ENCODE measurements at places on chromosomes 1 and 21. TPM values are rescaled to one million over a fixed set of nuclear protein-coding genes. Genes with fewer than 3 reads are reported as not detected.

DNA sequence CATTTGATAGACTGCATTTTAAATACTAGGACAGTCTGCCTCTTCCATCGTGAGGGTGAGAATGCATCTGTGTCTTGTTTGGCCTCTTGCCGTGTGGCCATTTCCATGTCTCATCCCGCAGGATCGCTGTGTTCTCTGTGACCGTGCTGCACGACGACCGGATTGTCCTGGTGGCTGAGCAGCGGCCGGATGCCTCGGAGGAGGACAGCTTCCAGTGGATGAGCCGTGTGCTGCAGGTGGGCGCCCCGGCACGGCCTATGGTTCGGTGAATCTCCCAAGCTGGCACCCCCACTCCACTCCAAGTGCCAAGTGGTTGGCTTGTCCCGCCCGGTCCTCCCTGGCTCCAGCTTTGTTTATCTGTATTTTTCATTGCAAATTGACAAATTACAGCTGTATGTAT, 55.2 kb downstream of the S100B start:
- DNase-seq = no peak

GRCh38 chr1:214187121-214187900, 93.6 kb upstream of the SMYD2 start:
- no peak for DNase-seq

CFHR5 gene
- polyA plus RNA-seq = not detected

- DNase-seq = no peak
These were observed 53.6 kb downstream of the PEX14 start for GRCh38 chr1:10528066-10529014.

SMAP2 gene
- 25.2 TPM for polyA plus RNA-seq

GRCh38 chr1:154361357-154361756, 36.0 kb downstream of the ATP8B2 start:
- DNase-seq = no peak

DNA sequence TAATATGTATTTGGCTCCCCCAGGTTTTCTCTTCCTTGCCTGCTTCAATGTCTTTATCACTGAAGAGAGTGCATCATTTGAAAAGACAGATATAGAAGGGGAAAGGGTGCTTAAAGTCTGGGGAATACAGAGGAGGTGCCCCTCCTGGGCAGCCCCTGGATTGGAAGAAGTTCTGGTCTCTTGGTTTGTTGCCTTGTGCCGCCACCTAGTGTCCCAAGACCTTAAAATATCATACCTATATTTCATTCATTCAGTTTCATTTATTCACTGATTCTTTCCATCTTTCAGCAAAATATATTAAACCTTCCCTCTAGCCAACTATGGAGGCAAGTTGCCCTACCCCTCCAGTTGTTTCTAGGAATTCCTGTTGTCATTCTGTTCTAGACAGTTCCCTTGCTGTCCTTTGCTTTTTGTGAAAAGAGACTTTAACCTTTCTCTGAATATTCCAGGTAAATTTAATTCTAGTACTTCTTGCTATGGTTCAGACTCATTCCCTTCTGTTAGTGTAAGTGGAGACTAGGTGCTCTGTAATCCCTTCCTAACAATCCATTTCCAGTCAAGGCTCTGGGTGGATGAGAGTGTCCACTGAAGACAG, 56.1 kb downstream of the MEF2D start:
- no peak for DNase-seq

DNA sequence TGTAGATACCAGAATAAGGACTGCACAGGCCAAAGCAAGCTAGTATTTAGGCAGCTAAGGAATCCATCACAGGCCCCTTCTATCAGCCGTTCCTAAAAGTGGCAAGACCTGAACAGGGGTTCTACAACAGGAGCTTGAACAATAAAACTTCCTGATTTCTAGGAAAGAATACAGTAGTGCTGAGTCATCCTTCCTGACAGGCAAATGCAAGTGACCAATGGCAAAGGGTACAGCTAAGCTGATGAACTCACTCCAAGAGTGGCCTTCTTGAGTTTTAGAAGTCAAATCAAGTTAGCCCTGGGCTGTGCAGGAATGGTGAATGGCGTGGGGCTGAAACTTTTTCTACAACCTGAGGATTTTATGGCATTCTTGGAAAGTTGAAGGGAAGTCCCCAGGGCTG, 112.9 kb downstream of the GREM2 start:
- no peak for DNase-seq

COL9A2 gene
- polyA plus RNA-seq = 19.2 TPM

DNA sequence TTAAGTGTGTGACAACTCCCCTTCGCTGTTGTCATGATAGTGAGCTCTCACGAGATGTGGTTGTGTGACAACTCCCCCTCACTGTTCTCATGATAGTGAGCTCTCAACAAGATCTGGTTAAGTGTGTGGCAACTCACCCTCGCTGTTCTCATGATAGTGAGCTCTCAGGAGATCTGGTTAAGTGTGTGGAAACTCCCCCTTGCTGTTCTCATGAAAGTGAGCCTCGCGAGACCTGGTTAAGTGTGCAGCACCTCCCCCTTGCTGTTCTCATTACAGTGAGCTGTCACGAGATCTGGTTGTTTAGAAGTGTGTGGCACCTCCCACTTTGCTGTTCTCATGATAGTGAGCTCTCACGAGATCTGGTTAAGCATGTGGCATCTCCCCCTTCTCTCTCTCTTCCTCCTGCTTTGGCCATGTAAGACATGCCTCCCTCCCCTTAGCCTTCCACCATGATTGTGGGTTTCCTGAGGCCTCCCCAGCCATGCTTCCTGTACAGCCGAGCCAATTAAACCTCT, 25.1 kb upstream of the LSS start:
- no peak for DNase-seq

GRCh38 chr1:226128487-226129075, 58.0 kb downstream of the ACBD3 start:
- DNase-seq = no peak

DNA sequence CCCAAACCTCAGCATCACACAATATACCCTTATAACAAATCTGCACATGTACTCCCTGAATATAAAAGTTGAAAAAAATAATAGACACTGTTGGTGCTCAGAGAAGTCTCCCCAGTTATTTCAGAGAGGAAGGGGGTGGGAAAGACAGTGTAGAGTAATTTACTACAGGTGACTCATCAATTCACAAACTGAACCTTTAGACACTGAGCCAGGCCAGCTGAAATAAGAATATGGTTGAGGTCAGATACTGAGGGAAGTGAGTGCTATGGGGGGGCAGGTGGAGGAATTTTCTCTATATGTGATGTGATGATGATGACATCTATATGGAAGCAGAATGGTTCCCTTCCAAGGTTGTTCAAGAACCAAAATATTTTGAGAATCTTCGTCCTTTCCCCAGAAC, 50.1 kb downstream of the MRPL39 start:
- no peak for DNase-seq

DNA sequence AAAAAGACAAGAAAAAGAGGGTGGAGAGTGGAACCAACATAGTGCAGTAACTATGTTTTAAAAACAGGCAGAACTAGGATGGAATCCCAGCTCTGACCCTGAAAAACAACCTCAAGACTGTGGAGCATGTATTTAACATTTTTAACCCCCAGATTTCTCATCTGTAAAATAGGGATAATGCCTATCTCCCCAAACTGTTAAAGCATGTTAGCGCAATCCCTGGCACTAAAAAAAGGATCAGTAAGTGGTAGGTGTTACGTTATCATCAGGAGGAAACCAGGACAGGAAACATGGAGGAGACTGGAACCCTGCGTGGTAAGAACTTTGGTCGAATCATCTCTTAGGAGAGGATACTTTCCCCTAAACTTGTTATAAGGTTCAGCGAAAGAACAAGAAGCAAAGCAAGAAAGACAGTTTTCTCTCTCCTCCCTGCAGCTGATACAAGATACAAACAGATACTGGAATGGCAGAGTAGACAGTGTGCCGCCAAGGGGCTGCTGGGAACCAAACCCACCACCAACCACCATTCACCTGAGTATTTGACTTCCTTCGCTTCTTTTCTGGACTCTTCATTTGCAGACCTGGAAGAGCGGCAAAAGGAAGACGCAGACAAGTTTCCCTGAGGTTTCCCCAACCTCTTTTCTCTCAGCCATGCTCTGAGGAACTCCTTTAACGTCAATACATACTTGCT, 991 bp downstream of the PYGO2 start:
- DNase-seq = no peak

NTRK1 gene
- 1.8 TPM for polyA plus RNA-seq

DNA sequence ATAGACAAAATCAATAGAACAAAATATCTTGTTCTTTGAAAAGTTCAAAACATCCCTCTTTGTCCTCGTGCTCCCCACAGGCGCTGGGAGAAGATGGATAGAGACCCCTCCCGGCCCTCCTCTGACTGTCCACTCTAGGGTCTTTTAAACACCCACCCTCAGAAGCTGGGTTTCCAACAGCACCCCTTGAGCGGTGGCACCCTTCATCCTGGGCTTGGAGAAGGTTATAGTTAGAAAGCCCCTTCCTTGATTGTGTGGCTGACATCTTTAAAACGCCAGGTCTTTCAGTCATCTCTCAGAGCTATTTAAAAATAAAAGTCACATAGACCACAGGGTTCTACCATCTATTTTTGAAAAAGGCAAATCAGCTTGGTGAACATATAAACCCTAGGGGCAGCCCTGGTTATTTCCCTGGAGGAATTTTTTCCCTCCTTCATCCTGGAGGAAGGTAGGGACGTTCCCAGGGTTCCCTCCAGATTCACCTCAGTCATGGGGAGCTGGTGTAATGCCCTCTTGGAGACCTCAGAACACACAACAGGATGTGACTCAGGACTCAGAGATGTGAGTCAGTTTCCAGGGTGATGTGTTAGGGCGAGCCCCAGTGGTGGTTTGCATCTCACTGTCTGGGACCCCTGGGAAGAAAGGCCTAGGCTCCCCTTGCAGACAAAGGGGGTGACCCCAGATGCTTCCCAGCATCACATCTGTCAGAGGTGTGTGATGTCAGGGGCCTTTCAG, 138.5 kb downstream of the CLIC6 start:
- DNase-seq = no peak

APOBEC4 gene
- not detected for polyA plus RNA-seq
